ENCODE measurements at places on chromosomes 4 and X. TPM values are rescaled to one million over a fixed set of nuclear protein-coding genes. Genes with fewer than 3 reads are reported as not detected.

Gene NOX1
- not detected for total RNA-seq

Gene DLG3
- total RNA-seq: 84.8 TPM

Gene CABS1
- total RNA-seq: not detected

Gene TCEAL2
- total RNA-seq: 26.6 TPM

Gene PPBP
- 2.0 TPM for total RNA-seq

Gene RNF212
- 0.49 TPM for total RNA-seq

Gene ADAM29
- 0.49 TPM for total RNA-seq

Gene EXOC1L
- total RNA-seq: not detected

Gene WDR44
- 28.0 TPM for total RNA-seq

Gene SH3BGRL
- total RNA-seq: 86.5 TPM

Gene CENPI
- 5.4 TPM for total RNA-seq

Gene FATE1
- total RNA-seq: not detected

Gene GIMD1
- not detected for total RNA-seq

Gene GAGE12J
- total RNA-seq: not detected

Gene HPGD
- total RNA-seq: 3.0 TPM

Gene SFRP2
- total RNA-seq: 2.7 TPM
